Activated CD8-positive, alpha-beta memory T cell treated with anti-CD3 and anti-CD28 coated beads, Interleukin-2, amount 50 U/mL, for 48 hours (primary cell): ENCODE measurements at places on chromosomes 7 and 10.

- no peak for DNase-seq
These were observed 26.5 kb upstream of the ENTPD1 start for GRCh38 chr10:95729323-95730055.

DNA sequence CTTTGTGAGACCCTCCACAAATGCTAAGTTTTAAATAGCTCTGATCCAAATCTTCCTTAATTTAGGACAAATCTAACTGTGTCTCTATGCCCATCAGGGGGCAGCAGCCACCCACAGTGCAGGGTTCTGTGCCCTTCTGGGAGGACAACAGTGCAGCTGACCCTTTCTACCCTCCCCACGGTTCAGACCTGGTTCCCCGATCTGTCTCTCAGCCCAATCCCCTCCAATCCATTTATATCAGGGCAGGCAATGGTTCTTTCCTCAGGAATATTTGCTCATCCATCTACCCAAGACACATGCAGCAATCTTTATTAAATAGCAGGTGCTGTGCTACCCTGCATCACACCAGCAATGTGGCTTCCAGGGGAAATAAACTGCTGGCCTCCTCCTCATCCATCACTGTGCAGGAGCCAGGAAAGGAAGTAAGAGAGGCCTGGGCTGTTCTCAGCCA lies 4.0 kb upstream of the RBM28 start:
- peak; percentile 73 for DNase-seq

- peak; percentile 75 for DNase-seq
These were observed 4.9 kb upstream of the SLC29A3 start for GRCh38 chr10:71314028-71314693.

- no peak for DNase-seq
These were observed 70.5 kb downstream of the SFMBT2 start for GRCh38 chr10:7340179-7340874.

DNA sequence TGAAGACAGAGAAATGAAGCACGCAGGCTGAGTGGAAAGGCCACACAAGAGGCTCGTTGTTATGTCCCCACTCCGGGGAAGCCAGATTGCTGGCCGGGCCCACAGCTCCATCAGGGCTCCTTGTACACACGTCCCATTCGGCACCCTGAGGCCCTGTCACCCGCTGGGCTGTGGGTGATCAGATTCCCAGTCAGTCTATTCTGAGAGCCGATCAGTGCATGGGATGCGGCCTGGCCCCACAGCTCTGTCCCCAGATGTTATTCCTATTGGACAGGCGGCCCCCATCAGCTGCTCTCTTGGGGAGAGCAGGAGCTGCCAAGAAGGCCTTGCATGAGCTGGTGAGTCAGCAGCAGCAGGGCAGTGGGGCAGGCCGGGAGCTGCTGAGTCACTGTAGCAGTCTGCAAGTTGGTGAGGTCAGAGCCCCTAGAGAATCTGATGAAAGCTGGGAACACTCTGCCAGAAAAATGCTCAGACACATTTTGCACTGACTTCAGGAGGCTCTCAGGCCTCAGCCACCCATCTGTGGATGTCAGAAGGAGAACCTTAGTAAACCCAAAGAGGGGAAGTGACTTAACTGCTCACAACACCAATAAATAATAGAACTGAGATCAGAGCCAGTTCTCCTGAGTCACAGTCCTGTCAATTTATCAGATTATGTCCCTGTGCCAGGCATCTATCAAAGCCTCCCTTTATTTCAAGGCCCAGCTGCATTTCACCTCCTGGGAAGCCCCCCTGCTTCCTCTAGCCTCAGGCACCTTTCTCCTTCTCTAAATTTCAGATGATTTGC lies 9.4 kb upstream of the PSAP start:
- peak; percentile 64 for DNase-seq

DNA sequence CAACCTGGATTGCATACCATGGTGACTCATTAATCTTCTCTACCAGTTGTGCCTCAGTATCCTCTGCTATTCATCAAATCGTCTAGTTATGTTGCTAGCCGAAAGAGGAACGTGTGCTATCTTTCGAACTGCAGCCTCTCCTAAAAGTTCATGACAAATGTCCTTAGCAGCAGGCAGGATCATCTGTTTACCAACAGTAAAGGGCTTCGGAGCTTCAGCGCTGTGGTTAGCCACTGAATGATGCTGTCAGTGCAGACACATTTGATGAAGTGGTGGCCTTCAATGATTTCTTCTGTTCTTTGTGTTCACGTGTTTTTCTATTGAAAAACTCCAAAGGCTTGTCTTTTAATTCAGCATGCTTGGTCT lies 68.8 kb downstream of the CSTF2T start:
- DNase-seq: no peak

GRCh38 chr7:101575721-101576120 lies 53.4 kb downstream of the MYL10 start:
- no peak for DNase-seq
